CD4-positive, alpha-beta T cell treated with Interleukin-15 for 1 hour (primary cell): ENCODE measurements at places on chromosomes 4 and X.

GRCh38 chrX:130103605-130104004, 6.7 kb downstream of the ELF4 start:
- no peak for DNase-seq

DNA sequence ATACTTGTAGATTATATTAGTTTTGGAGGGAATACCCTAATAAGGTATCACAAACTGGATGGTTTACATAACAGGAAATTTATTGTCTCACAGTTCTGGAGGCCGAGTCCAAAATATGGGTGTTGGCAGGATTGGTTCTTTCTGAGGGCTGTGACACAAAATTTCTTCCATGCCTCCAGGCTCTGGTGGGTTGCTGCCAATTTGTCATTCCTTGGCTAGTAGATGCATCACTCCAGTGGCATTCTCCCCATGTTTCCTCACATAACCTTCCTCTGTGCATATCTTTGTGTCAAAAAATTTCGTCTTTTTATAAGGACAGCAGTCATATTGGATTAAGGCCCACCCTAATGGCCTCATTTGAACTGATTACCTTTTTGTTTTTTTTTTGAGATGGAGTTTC, 49.3 kb downstream of the APELA start:
- DNase-seq = no peak

DNA sequence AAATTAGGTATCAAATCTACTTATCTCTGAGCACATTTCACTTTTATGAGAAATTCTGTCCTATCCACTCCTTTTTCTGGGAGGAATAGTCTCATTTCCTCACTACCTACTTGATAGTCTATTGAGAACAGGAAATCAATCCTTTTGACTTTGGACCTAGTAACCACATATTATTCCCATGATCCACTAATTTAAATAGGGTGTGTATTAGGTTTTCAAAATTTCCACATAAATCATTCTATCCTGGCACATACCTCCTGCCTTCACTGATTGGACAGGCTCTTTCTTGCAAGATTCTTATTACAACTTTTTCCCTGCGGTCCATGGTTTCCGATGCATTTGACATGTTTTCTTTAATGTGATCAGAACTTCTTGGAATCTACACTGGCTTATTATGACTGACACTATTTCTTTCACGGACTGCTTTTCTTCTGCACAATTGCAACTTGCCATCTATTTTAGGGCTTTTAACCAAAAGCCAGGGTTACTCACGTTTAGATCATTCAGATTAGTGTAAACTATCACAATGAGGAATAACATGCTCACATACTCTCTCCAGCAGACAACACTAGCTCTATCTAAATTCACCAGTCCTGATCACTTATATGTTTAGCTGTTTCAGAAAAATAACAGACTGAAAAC, 419.9 kb upstream of the SLIT2 start:
- DNase-seq = no peak

- no peak for DNase-seq
Measured at GRCh38 chr4:134537701-134538100, 336.1 kb upstream of the PABPC4L start.

- no peak for DNase-seq
Measured at GRCh38 chrX:50054147-50054546, 131.8 kb downstream of the CLCN5 start.
